ENCODE measurements at places on chromosomes 1 and 21. TPM values are rescaled to one million over a fixed set of nuclear protein-coding genes. Genes with fewer than 3 reads are reported as not detected.

- DNase-seq, result no peak
Observed at GRCh38 chr1:114061121-114061830, 82.0 kb downstream of the OLFML3 start.

DNA sequence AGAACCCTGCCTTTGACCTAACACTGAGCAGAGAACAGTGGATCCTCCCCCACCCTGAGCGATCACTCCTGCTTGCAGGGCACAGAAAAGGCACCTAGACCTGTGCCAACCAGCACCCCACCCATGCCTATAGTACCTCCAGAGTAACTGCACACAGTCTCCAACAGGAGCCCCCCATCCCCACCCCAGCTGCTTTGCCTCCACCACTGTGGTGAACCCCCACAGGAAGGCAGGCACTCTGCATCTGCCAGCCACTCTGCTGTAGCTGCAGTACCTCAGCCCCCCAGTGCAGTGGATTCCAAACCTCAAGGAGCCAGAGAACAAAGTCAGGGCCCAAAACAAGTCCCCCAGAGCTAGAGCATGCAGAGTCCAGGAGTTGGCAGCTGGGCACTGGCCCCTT is 10.7 kb downstream of the SPATC1L start:
- DNase-seq, result no peak

GRCh38 chr21:32061729-32062128 is 188.9 kb downstream of the HUNK start:
- no peak for DNase-seq

GRCh38 chr1:235324296-235324695 is 3.7 kb downstream of the ARID4B start:
- no peak for DNase-seq

GRCh38 chr1:229869687-229870086 is 197.4 kb upstream of the GALNT2 start:
- no peak for DNase-seq

DNA sequence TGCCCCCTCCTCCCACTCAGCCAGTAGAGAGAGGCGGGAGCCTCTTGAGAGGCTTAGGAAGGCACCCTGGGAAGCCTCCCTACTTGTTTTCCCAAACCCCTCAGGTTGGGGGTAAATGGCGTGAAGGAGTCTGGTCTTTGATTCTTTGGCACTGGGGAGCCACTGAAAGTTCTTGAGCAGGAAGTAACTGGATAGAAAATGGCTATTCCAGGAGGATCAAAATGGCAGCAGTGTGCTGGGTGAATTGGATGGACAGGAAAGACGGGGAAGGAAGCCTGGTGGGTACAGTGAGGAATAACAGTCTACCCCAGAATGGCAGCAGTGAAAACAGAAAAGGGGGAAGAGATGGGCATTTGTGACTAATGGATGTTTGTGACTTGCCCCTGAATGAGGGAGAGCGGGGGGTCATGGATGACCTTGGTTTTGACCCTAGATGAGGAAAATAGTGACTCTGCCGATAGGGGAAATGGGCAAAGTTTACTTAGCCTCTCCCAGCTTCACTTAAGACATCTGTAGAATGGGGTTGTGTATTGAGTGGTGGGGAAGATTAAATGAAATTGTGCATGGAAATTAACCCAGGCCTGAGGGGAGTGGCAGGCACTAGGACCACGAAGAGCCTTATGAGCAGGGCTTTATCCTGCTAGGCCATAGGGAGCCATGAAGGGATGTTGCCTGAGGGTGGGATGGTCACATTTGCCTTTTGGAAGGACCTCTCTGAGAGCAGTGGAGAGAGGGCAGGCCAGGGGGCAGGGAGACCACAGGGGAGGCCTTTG is 32.7 kb downstream of the TMEM51 start:
- DNase-seq, result no peak

DNA sequence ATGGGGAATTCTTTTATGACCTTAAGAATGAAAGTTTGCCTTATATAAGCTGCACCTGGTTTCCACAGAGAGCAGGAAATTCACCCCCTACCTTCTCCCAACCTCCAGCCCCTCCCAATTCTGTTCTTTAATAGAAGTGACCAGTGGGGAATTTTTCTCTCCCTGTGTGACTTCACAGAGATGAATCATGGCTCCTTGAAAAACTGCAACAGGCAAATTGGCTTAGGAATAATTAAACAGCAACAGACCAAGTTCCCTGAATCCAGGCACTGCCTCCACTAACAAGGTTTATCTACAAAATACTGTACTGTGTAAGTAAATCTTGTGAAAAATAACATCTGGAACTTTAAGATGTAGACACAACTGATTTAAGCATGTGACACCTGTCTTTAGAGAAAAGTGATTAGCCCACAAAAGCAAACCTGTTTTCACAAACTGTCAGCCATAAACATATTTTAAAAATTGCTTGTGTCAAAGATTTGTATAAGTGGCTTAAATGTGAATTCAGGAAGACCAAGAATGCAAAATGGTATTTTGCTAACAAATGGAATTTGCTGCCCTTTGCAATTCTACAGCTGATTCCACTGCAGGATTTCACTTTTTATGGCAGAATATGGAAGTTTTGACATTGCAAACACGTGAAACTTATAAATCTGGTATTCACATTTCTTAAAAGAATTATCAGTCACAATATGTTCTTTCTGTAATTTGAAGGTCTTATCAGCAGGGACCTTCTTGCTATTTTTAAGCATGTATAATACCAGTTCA is 54.0 kb downstream of the ALG14 start:
- DNase-seq, result no peak

- no peak for DNase-seq
Observed at GRCh38 chr1:192573499-192573898, 2.1 kb upstream of the RGS1 start.

The LAMTOR5 gene
- total RNA-seq, result 266 TPM

Data from left ventricle myocardium inferior (tissue), 1 donor.